ENCODE measurements at places on chromosomes 2 and 18.
A peak's percentile ranks its signal among the peaks of the same experiment; 100 is the strongest.

- no peak for DNase-seq
Measured at GRCh38 chr2:135373702-135374101, 157.3 kb downstream of the ZRANB3 start.

DNA sequence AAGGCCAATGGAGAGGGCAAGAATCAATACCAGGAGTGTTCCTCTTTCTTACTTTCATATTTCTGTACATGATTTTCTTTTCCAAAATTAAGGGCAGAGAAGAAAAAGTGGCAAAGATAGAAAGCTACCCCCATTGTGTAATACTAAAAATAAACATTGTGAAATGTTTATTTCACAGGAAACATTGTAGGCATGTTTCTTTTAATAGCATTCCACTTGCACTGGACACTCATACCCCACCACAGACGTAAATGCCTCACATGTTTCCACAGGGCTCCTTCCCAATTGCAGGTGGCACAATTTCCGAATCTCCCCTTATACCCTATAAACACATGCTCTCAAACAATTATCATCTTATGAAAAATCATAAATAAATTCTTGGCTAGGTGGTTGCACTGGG is 645.1 kb upstream of the SETBP1 start:
- DNase-seq: no peak

GRCh38 chr18:58186258-58186948 is 142.4 kb downstream of the NEDD4L start:
- DNase-seq: no peak

GRCh38 chr2:3099145-3099859 is 278.3 kb downstream of the EIPR1 start:
- DNase-seq: no peak

- peak; percentile 27 for DNase-seq
Measured at GRCh38 chr18:38545071-38545470, 979.5 kb upstream of the CELF4 start.

DNA sequence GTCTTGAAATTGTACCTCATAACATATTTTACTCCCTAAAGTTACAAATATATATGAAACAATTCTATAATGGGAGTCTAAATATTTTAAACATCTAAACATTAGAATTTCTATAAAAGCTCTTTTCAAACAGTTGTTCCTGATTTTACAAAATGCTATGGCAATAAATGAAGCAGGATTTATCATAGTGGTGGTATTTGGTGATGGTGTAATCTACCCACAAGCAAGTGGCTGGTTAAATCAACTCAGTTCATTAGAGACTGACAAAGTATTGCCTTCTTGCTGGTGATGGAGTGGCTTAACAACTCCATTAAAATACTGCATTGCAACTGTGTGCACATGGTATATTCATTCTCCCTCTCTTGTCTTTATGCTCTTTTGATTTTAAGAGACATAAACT is 138.9 kb downstream of the PMAIP1 start:
- no peak for DNase-seq

DNA sequence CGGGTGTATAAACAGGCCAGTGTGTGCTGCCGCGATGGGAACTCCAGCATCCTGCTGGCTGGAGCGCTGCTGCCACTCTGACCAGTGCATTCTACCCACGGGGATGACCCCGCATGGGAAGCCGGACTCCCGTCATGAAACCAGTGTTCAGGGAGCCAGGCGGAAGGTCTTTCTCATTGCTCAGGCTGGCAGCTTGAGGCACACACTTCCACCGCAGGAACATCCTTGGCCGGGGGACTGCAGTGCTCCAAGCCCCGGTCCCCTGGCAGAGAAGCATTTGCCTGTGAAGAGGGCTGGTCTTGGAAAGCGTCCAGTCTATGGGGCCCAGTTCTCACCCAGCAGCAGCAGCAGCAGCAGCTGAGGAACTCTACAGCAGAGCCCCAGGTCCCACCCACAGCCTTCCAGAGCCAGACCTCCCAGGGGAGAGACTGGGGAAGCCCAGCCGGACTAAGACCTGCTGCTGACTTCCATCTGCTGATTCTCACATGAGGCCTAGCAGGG is 235.9 kb downstream of the KLHL29 start:
- DNase-seq: no peak

- no peak for DNase-seq
Measured at GRCh38 chr2:125107446-125107845, 1082.4 kb downstream of the CNTNAP5 start.

GRCh38 chr2:3313781-3314375 is 63.7 kb downstream of the EIPR1 start:
- no peak for DNase-seq

- no peak for DNase-seq
Measured at GRCh38 chr2:99832926-99833325, 309.5 kb downstream of the AFF3 start.

DNA sequence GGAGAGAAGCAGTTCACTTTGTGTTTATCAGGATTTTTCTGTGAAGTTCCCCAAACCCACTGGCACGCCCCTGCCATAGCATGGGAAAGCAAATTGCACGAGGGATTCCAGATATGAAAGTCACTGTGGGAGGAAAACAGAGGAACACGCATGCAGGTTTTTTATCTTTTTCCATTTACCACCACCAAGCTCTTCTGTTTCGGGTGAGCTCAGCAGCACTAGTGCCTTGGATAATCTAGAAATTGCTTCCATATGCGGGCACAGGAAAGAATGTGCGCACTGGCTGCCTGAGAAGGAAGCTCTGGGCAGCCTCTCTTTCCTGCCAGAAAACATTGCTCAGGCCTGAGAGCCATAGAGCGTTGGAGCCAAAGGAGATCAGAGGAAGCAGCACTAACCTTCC is 65.9 kb upstream of the WIPF1 start:
- DNase-seq: no peak

GRCh38 chr2:20650393-20650876 is 463 bp downstream of the HS1BP3 start:
- DNase-seq: peak; percentile 53

DNA sequence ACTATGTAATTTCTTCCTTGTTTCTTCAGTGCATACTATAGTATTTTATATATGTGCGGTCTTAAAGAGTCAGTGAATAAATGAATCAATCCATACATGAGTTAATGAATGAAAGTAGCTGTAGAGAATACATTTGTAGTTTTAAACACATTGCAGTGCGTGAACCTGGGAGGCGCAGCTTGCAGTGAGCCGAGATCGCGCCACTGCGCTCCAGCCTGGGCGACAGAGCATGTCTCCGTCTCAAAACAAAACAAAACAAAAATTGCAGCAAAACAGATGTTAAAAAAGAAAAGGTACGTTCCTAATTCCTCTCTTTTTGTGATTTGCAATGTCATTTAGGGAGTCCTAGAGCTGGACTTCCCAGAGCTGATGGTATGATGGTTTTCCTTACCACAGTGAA is 1144.8 kb upstream of the FANCL start:
- DNase-seq: no peak

- no peak for DNase-seq
Measured at GRCh38 chr18:77658299-77658662, 408.6 kb downstream of the GALR1 start.

- DNase-seq: no peak
Measured at GRCh38 chr2:151860613-151861146, 32.5 kb upstream of the ARL5A start.

GRCh38 chr2:48098539-48098938 is 192.2 kb upstream of the FBXO11 start:
- DNase-seq: no peak

- no peak for DNase-seq
Measured at GRCh38 chr2:46123013-46123412, 174.2 kb upstream of the EPAS1 start.

- DNase-seq: no peak
Measured at GRCh38 chr2:62733546-62733945, 28.0 kb downstream of the EHBP1 start.

- DNase-seq: no peak
Measured at GRCh38 chr18:30763902-30764350, 278.6 kb downstream of the DSC3 start.
